ENCODE measurements at places on chromosomes 5 and 9. TPM values are rescaled to one million over a fixed set of nuclear protein-coding genes. Genes with fewer than 3 reads are reported as not detected.

LCN9 gene
- not detected for total RNA-seq

PPP3R2 gene
- total RNA-seq = not detected

GRM6 gene
- total RNA-seq = not detected

CAVIN4 gene
- 0.29 TPM for total RNA-seq

TNC gene
- 58.0 TPM for total RNA-seq

SNCB gene
- total RNA-seq = not detected

PCSK5 gene
- total RNA-seq = 21.0 TPM

GNAQ gene
- 39.0 TPM for total RNA-seq

SIT1 gene
- 1.2 TPM for total RNA-seq

PHYHD1 gene
- total RNA-seq = 44.8 TPM

SLC1A1 gene
- total RNA-seq = 7.3 TPM

FNIP1 gene
- 70.9 TPM for total RNA-seq

MYOZ3 gene
- under 0.01 TPM for total RNA-seq

LCN10 gene
- total RNA-seq = 6.9 TPM

SLC36A3 gene
- total RNA-seq = not detected

TMOD1 gene
- total RNA-seq = 15.4 TPM

SPATA9 gene
- total RNA-seq = 0.32 TPM

ERP44 gene
- total RNA-seq = 17.7 TPM

PKD2L2 gene
- not detected for total RNA-seq

HRCT1 gene
- total RNA-seq = 16.0 TPM

PCDHA4 gene
- 0.64 TPM for total RNA-seq

F2RL1 gene
- total RNA-seq = 13.8 TPM

PCDHA9 gene
- total RNA-seq = 0.66 TPM

SHC3 gene
- 1.0 TPM for total RNA-seq

PDE6A gene
- total RNA-seq = 0.15 TPM

TUT7 gene
- total RNA-seq = 95.4 TPM

NDST1 gene
- 74.1 TPM for total RNA-seq

AGXT2 gene
- not detected for total RNA-seq

INSL4 gene
- not detected for total RNA-seq

WDR38 gene
- not detected for total RNA-seq

FREM1 gene
- 4.1 TPM for total RNA-seq

FOXI1 gene
- 7.9 TPM for total RNA-seq

CDH9 gene
- total RNA-seq = not detected

DCAF12 gene
- total RNA-seq = 25.6 TPM

GNPDA1 gene
- 32.6 TPM for total RNA-seq

ANKRD31 gene
- 0.66 TPM for total RNA-seq

TSLP gene
- 1.6 TPM for total RNA-seq

PCYOX1L gene
- 3.2 TPM for total RNA-seq

TRPM3 gene
- 0.88 TPM for total RNA-seq

COL15A1 gene
- 47.8 TPM for total RNA-seq

HRH2 gene
- 2.0 TPM for total RNA-seq

ELAVL2 gene
- total RNA-seq = 0.66 TPM
